ENCODE measurements at places on chromosomes 2 and 18.

DNA sequence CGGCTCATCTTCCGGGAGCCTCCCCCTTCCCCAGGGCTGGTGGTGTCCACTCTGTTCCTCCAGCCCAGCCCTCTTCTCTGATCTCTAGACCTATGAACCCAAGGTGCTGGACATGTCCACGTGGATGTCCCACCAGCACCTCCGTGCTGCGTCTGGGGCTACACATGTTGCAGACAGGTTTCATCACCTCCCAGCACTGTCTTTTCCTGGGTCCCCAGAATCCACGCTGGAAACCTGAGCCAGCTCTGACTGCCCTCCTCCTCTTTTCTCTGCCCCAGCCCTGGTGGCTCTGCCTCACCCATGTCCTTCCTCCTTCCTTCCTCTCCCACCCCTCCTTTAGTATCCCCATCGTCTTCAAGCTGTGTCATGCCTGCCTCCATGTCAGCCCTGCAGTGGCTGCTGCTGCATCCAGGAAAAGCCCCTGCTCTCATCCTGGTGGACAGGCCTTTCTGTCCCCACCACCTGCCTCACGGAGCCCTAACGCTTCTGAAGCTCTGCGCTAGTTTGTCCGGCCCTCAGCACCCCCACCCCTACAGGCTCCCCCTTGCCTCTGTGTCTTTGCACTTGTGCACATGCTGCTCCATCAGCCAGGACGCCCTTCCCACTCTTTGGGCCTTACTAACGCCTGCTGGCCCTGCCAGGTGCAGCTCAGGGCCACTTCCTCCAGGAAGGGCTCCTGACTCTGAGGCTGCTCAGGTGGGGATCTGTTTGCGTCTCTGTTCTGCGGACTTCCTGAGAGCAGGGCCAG, 105.9 kb downstream of the DYSF start:
- no peak for DNase-seq

- no peak for DNase-seq
Observed at GRCh38 chr2:223759569-223760430, 77.6 kb downstream of the AP1S3 start.

DNA sequence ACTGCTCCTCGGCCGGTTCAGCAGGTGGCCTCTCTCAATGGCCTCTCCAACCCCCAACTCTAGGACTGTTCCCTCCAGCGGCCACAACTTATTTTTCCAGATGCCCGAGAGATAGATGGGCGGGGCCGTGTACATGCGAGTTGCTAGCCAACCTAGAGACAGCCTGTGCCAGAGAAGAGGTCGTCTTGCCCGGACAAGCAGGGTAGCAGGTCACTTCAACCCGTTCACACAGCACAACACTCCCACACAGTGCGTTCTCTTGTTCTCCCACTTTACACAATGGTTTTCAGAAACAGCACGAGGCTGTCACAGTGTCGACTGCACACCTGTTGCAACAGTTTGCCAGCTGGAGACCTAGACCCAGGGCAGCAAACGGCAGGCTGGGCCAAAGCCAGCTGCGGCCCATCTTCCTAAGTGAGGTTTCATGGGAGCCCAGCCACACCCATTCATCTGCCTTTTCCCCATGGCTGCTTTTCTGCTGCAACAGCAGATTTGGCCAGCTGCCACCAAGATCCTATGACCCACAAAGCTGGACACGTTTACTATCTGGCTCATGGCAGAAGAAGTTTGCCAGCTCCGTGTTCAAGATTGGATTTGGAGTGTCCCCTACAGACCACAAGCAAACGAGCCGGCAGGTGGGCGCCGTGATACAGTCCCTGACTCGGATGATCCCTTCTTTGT, 7.3 kb upstream of the PRLH start:
- DNase-seq: no peak

GRCh38 chr18:76406791-76407190, 88.3 kb downstream of the ZNF516 start:
- DNase-seq: no peak

- DNase-seq: no peak
Observed at GRCh38 chr18:48074929-48075706, 144.7 kb upstream of the SMAD2 start.

DNA sequence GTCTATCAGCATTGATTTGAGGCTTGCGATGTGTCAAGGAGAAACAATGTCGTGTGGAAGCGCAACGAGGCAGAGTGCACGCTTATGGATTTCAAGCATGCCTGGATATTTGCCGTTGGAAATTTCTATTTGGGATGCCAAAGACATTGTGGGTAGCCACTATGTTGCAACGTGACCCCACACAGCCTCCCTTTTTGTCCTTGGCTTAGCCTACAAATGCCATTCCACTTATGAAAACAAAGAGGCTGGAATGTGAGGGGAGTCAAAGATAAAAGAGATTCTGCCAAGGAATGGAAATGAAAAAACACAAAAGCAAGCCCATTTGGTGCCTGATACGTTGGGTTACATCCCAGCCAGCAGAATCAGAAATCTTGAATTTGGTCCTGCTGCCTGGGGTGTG, 721.2 kb downstream of the GALR1 start:
- DNase-seq: no peak

- DNase-seq: no peak
Observed at GRCh38 chr2:98452396-98453027, 7.9 kb downstream of the INPP4A start.

DNA sequence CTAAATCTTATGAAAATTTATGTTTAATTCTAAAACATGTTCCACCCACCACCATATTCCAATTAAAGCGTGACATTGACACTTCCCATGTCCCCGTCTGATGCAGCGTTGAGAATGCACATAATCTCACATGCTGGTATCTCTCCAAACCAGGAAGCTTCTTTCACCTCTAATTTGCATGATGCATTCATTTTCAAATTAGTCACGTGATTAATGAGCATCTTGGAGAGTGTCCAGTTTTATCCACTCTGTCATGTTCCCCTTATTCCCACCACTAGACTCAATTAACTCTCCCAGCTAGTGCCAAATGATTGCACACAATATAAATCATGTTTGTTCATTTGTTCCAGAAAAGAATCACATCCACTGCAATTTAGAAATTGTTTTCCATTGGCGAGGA, 105.8 kb downstream of the RIT2 start:
- no peak for DNase-seq

DNA sequence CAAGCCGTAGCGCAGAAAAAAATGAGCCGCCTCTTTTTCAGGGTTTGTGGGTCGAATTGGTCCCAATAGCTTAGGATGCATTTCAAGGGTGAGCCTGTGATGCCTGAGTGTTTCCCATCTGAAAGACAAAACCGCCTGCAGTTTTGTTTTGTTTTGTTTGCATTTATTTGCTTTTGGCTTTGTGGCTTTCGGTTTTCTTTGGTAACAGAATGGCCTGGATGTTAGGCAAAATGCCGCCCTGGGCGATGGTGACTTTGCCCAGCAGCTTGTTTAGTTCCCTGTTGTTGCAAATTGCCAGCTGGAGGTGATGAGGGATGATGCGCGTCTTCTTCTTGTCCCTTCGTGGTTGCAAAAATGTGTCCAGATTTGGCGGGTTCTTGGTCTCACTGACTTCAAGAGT, 109.4 kb downstream of the LTBP1 start:
- no peak for DNase-seq

DNA sequence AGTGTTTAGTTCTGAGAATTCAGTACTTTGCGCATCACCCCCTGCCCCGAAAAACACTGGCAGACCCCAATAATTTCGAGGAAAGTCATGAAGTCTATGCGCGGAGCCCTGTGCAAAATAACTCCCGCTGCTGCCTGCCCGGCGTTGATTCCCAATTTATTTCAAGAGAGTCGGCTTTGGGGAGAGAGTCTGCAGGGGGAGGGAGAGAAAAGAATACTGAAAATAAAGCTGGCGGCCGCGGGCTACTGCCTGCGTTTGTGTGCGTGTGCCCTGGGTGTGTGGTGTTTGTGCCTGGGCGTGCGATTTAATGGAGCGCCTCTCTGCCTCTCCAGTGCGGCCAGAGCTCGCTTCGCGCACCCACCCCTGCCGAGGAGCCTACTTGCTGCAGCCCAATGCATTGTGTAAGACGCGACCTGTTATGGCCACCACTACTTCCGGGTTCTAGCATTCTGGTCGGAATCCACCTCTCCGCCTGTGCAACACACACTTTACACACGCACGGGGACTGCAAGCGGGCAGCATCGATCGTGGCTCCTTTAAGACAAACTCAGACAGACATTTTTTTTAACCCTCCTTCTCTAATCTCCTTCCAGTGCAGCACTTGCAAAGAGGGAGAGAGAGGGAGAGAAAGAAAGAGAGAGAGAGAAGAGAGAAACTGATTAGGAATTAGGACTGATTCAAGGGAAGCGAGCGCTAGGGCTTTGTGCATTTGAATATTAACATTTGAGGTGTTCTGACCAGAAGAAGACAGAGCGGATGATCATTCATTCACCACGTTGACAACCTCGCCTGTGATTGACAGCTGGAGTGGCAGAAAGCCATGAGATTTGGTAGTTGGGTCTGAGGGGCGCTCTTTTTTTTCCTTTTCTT, at the start of gene MEIS1:
Gene MEIS1 (plus strand): TSS at position 447 of the 870 bp plus-strand sequence. CDS start 732 bp downstream, outside the sequence.
- DNase-seq: peak; percentile 83

GRCh38 chr2:9679218-9679617, 48.4 kb upstream of the YWHAQ start:
- DNase-seq: no peak

- no peak for DNase-seq
Observed at GRCh38 chr18:40821596-40822243, 1133.3 kb upstream of the PIK3C3 start.

DNA sequence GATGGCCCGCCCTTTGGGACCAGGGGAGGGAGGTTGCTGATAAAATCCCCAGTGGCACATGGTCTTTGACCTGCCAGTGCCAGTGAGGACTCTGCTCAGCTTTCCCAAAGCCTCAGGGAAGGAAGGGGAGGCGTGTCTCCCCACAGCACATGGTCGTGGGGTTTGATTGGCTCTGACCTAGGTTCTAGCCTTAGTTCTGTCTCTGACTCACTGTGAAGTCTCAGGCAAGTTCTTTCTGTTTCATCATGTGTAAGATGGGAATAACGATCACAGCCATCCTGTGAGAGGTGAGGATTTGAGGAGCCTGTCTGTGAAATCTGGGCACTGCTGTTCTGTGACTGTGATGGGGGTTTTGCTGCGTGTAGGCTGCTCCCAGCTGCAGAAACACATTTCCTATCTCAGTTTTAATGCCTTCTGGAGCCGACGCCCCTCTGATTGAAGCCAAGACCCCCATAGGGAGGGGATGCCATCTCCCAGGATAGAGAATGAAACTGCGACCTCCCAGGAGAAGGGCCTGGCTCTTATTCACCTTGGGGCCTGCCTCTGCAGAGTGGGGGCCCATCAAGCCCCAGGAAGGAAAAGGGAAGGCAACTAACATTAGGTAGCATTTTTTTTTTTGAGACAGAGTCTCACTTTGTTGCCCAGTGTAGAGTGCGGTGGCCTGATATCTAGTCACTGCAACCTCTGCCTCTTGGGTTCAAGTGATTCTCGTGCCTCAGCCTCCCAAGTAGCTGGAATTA, 84.0 kb downstream of the DDX1 start:
- no peak for DNase-seq

GRCh38 chr2:182826496-182826895, 39.9 kb downstream of the FRZB start:
- no peak for DNase-seq

- DNase-seq: no peak
Observed at GRCh38 chr2:181070119-181070835, 89.9 kb downstream of the UBE2E3 start.

GRCh38 chr18:7927119-7927518, 360.0 kb downstream of the PTPRM start:
- DNase-seq: no peak

DNA sequence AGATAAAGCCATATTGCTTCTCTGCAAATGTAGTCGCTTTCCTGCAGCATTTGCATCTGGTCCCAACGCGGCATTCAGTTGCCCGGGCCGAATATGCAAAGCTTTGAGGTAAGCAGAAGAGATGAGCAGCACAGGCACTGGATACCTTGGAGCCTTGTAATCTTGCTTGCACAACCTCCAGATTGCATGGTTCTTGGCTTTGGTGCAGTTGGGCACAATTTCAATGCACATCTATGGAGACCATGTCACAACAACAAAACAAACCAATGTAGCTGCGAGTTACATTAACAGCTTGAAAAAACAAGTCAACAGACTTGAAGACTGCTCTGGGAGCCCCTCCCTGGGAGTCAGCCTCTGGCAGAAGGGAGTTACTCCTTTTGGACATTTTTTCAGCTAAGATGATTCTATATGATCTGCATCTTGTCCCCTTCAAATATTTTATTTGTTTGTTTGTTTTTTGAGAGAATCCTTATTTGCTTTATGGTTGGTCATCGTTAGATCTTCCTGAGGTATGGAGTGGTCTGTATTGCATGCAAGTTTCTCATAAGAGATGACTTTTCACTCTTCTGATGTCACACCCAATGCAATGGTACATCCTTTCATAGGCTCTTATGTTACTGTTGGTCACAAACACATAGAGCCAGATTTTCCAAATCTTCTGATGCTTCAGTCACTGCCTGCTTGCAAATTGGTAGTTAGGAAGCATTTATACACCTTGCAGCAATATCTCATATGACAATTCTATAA, 113.5 kb downstream of the EFEMP1 start:
- no peak for DNase-seq

GRCh38 chr18:60044290-60045006, 144.7 kb downstream of the PMAIP1 start:
- no peak for DNase-seq

DNA sequence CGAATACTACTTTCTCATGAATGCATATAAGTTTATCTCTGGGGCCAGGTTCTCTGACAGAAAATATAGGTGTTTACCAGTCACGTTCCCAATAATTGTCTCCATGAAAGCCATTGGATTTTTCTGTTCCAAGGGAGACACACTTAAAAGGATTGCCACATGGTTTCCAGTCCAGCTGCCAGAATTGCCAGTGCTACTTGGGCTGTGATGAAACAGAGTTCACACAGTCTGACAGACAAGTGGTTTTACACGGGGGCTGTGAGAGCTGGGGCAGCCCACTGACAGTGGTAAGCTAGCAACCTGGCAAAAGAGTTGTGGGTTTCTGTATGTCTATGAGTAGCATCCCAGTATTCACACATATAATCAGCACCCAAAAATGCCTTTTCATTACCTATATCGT, 27.7 kb upstream of the ATRAID start:
- no peak for DNase-seq

- no peak for DNase-seq
Observed at GRCh38 chr2:67752969-67753368, 309.8 kb downstream of the C1D start.

DNA sequence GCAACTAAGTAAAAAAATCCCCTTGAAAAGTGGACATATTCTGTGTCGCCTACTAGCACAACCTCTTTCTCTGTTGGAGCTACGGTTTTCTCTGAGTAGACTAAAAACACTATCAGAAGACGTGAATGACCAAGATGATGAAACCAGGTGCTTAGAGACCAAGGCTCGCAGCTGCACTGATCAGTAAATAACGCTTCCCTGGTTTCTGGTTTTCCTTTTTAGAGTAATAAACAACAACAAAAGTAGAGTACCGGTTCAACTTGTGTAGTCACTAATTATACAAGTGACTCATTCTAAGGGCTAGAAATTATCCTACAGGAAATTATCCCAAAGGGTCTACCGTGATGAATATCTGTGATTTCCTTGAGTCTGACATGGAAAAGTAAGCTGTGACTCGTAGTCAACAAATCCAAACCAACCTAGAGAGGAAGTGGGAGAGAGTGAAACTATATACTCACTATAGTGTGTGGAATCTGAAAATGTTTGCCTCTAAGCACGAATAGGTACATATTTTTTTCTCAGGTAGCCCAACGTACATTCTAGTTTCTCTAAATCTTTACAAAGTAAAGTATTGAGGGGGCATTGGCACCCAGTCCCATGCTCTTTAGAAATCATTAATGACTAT, 17.8 kb downstream of the RASGRP3 start:
- DNase-seq: no peak

Data from ascending aorta (tissue), 2 donors.